ENCODE measurements at places on chromosomes 13 and 19. TPM values are rescaled to one million over a fixed set of nuclear protein-coding genes. Genes with fewer than 3 reads are reported as not detected.

GRCh38 chr13:91360246-91360751 is 12.8 kb downstream of the MIR17HG start:
- H3K36me3 ChIP-seq: peaks cover 24% of the 10 kb centered on the region
- no peaks in the 10 kb centered on the region for H3K27me3 ChIP-seq
- H3K4me3 ChIP-seq: no peak overlapping the region
- H3K4me1 ChIP-seq: peaks cover 21% of the 10 kb centered on the region
- DNase-seq: no peak

Gene IGFL1
- total RNA-seq: not detected

GRCh38 chr13:35716729-35717128 is 240.2 kb upstream of the MAB21L1 start:
- peaks cover 11% of the 10 kb centered on the region for H3K27me3 ChIP-seq
- H3K27ac ChIP-seq: no peak overlapping the region
- no peaks in the 10 kb centered on the region for H3K36me3 ChIP-seq
- H3K4me3 ChIP-seq: no peak overlapping the region
- no peak for DNase-seq
- no peaks in the 10 kb centered on the region for H3K4me1 ChIP-seq

Gene CEACAM1
- total RNA-seq: 3.6 TPM

GRCh38 chr19:39847525-39847924 is 1.3 kb upstream of the FBL start:
- H3K36me3 ChIP-seq: peaks cover 29% of the 10 kb centered on the region
- no peak for DNase-seq
- H3K27ac ChIP-seq: peak overlapping the region; percentile 94
- no peaks in the 10 kb centered on the region for H3K27me3 ChIP-seq
- H3K4me1 ChIP-seq: peaks cover 36% of the 10 kb centered on the region
- H3K4me3 ChIP-seq: no peak overlapping the region

GRCh38 chr13:28411831-28412353 is 83.0 kb downstream of the FLT1 start:
- H3K27ac ChIP-seq: no peak overlapping the region
- no peaks in the 10 kb centered on the region for H3K27me3 ChIP-seq
- H3K36me3 ChIP-seq: peaks cover 9% of the 10 kb centered on the region
- peaks cover 17% of the 10 kb centered on the region for H3K4me1 ChIP-seq
- H3K4me3 ChIP-seq: no peak overlapping the region

DNA sequence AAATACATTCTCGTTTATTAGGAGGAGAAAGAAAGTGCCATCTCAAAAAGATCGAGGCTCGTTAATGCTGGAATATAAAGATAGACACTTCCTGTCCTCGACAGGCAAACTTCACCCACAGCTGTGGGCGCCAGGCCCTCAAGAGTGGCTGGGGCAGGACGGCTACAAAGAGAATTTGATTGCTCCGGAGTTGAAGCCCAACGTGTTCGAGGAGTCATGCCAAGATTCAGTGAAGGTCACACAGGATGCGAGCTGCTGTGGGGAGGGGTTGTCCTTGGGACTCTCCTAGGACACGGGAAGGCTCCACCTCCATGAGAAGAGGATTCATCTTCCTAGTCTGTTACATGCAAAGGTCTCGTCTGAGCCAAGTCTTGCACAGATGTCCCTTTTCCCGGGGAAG is 16.3 kb upstream of the PTPRS start:
- no peaks in the 10 kb centered on the region for H3K4me1 ChIP-seq
- no peaks in the 10 kb centered on the region for H3K36me3 ChIP-seq
- no peak overlapping the region for H3K27ac ChIP-seq

Gene ANGPTL4
- total RNA-seq: 7.9 TPM
